Femur (tissue), 1 donor: ENCODE measurements at places on chromosomes 3 and 15.

GRCh38 chr15:35993196-35993595 lies 447.2 kb upstream of the DPH6 start:
- no peak for DNase-seq

- no peak for DNase-seq
These were observed 2.5 kb downstream of the CLCN2 start for GRCh38 chr3:184358921-184359350.

GRCh38 chr3:15291589-15292541 lies 40.5 kb downstream of the SH3BP5 start:
- no peak for DNase-seq

GRCh38 chr3:12312010-12312409 lies 23.1 kb downstream of the PPARG start:
- DNase-seq, result no peak

DNA sequence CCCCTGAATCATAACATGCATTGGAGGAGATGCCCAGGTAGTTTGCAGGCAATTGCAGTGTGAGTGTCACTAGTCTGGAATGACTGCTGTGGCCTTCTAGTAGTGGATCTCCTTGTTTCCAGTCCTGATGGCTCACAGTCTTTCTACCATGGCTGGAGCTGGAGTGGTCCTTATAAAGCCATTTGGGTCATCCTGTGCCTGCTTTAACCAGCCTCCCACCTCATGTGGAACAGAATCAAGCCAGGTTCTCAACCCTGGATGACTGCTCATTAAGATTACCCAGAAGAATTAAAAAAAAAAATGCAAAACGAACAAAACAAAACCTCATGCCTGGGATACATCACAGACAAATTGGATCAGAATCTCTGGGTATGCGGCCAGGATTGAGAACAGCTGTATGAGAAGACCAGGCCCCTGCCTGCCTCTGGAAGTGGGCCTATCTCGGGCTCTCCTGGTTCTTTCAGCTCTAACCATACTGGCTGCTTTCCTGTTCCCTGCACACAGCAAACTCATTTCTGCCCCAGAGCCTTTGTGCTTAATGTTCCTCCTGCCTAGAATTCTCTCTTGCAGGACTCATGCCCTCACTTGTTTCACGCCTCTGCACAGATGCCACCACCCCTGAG lies 96.4 kb downstream of the ITPR1 start:
- DNase-seq, result no peak

DNA sequence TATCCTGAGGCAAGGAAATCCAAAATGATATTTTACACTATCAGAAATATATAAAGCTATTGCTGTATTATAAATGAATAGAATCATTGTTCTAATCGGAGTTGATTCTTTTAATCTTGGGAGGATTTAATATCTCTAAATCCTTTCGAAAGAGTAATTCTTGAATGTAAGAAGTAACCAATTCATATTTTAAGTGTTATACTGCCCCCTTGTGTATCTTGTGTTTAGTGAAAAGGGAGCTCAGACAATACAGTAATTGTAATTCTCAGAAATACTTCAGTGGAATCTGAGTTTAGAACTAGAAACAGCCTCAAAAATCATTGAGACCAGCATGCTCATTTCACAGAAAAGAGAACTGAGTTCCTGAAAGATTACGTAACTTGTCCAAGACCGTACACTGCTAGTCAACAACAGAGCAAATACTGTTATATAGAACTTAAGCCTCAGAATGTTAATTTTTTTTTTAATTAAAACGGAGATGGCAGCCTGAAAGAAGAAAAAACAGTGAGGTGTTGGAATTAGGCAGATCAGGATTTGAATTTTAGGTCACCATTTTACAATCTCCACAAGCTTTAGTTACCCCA lies 42.9 kb downstream of the PLCH1 start:
- DNase-seq, result no peak

- no peak for DNase-seq
These were observed 20.9 kb downstream of the SPPL2A start for GRCh38 chr15:50744601-50745000.

DNA sequence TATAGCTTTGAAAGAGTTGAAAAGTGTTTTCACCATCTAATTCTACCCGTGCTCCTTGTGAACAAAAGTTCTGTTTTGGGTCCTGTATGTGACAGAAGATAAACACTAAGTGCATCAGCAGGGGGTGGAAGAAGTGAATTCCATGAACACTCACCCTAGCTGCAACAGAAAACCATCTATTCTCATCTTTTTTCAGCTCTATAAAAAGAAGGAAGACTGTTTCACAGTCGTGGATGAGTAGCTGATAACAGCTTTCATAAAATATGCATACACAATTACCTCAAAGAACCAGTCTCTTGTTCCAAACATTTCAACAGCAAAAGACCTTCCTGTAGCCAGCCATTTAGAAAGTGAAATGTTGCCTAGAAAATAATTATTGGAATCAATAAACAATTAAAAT lies 281.7 kb upstream of the RASGRP1 start:
- no peak for DNase-seq

DNA sequence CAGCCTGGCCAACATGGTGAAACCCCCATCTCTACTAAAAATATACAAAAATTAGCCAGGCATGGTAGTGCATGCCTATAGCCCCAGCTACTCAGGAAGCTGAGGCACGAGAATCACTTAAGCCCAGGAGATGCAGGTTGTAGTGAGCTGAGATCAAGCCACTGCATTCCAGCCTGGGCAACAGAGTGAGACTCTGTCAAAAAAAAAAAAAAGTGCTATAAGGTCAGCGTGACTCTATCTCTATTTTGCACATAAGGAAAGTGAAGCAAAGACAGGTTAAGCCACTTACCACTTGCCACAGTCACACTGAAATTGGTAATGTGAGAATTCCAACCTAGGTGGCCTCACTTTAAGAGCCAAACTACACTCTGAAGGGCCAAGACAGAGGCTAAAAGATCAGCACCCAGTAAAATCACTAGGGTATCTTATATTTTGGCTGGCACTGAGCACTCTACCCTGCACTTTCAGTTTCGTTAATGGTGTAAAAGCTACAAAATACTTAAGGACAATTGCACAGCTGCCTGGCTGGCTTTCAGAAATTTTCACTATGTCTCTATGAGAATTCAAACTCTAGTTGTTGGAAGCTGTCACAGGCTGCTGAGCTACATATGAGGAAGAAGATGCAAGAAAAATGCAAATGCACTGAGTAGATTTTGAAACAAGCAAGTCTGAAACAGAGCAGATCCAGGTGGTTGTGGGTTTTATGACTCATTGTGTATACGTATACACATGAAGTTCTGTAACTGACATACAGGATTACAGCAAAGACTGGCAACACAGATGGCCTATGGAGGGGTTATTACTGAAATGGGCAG lies 32.7 kb downstream of the TRANK1 start:
- peak; percentile 44 for DNase-seq

DNA sequence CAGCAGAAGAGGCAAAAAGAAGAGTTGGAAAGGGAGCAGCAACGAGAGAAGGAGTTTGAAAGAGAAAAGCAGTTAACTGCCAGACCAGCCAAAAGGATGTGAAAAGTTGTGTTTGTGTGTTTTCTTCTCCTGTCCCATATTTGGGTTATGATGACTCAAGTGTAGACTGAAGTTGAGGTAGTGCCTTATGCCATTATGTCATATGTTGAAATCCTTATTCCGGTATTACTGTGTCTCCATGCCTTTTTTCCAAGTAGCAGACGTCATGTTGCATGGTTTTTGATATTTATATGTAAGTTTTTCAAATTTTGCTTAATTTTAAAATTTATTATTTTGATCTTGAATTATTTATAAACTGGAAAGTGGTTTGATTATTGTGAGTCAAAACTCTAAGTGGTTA lies 19.2 kb downstream of the BLOC1S6 start:
- no peak for DNase-seq

DNA sequence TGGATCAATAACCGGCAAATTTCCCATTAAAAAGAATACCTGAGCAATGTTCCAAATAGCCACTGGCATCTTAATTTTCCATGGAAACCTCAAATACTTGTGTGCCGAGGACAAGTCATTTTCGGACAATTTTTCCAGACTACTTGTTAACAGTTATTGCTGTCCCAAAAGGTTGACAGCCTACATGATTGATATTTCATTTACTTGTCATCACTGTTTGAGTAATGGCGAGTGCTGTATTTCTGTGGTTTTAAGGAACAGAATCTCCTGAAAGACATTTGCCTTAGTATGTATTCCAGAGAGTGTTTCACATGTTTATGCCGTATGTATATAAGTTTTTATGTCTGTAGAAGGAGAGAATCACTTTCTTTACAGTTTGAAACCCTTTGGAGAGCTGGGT lies 36.7 kb downstream of the MAP2K5 start:
- no peak for DNase-seq

DNA sequence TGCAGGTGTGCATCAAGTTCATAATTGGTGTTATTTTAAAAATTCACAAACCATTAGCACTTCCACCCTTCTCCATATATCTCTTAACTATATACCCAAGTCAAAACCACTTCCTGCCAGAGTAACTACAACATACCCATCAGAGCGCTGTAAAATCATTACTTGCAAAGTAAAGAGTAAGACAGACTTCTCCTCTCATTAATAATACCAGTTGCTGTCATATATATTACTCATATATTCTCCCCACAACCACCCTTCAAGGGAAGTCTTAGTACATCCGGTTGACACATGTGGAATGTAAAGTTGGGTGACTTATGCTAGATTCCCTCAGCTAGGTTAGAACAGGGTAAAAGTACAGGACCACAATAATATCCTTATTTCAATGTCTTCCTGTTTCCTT lies 5.6 kb downstream of the TERC start:
- no peak for DNase-seq

GRCh38 chr3:184177331-184177731 lies 2.7 kb downstream of the AP2M1 start:
- no peak for DNase-seq

DNA sequence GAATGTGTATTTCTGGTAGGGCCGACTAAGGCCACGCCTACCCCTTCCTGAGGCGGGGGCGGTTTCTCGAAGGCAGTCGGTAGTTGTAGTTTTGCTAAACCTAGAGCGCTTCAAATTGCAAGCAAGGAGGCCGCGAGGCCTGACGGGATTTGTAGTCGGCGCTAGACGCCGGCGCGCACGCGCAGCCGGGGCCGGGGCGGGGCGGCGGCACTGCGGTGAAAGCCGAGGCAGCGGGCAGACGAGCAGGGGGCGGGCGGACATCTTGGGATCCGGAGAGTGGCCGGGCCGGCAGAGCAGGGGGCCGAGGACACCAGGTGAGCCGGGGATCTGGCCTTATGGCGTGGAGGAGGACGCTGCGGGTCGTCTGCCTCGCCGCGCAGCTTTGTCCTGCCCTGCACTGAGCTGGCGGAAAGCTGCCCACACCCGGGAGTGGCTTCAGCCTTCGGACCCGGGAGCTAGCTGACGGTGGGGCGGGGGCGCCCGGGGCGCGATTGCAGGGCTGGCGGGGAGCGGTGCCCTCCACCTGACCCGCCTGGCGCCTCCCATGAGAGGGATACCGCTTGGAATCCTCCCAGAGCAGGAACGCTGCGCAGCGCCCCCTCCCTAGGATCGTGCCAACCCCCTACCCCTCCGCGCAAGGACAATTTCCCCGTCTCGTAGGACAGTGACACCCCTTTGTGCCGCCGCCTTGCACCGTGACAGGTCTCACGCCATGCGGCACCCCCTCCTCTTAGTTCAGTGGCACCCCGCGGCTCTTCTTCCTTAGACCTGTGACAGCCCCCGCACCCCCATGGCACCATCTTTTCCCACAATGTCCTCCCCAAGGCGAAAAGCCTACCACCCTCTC lies at the start of gene AP2M1:
AP2M1 (plus strand) TSS at position 210 of the 847 bp plus-strand sequence. CDS start 2,139 bp downstream, outside the sequence.
- peak; percentile 99 for DNase-seq

- DNase-seq, result no peak
These were observed 18.6 kb downstream of the CFAP92 start for GRCh38 chr3:128975276-128975675.

- DNase-seq, result peak; percentile 74
These were observed at the start of gene DNAJA4 for GRCh38 chr15:78264304-78265136. Gene DNAJA4 (plus strand): TSS chr15:78264562. CDS start chr15:78264764, 202 bp downstream.

DNA sequence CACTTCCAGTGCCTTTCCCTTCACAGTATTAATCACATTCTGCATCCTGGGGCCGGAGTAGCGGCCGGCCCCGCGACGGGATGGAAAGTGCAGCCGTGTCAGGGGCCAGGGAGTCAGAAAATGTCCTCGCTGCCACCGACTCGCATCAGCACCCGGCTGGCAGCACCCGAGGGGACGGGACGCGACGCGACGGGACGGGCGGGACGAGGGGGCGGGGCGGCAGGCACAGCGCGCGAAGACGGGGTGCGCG lies 353 bp downstream of the ATG3 start:
- DNase-seq, result no peak

GRCh38 chr3:23341147-23341838 lies 138.2 kb downstream of the UBE2E2 start:
- DNase-seq, result no peak

GRCh38 chr3:14288177-14288788 lies 109.7 kb downstream of the LSM3 start:
- DNase-seq, result no peak

- DNase-seq, result no peak
These were observed 1031.8 kb upstream of the NR2F2 start for GRCh38 chr15:95298729-95299128.

- DNase-seq, result no peak
These were observed 60.9 kb upstream of the PYGO1 start for GRCh38 chr15:55649058-55649423.

DNA sequence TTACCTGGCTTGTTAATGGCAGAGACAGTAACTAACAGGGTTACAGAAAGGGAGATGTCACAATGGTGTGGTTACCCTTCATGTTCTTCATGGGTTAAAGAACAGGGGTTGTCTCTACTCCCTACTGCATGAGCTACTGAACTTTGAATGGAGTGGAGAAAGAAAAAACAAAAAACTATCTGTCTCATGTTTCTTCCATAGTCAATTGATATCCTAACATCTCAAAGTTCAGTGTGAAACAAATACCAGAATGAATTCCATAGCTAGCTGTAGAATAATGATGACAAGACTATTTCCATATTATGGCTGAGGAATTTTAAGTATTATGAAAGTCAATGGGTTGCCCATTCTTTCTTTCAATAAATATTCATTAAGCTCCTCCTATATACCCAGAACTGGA lies 161.3 kb upstream of the LPP start:
- DNase-seq, result no peak

DNA sequence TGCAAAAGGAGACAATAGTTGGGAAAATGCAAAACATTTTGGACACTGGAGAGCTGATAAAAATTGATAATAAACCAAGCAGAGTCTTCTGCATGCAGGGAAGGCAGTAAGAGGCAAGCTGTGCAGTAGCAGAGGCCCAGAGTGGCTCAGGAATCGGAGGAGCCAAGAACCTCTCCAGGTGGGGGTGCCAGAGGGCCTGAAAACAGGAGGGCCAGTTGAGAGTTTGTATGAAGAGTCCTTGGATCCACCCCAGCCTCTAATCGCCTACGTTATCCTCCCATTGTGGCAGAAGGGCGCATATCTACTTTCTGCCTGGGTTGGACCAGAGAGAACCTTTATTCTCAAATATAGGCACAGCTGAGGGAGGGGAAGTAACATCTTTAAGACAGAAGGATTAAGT lies 48.9 kb upstream of the RBP1 start:
- DNase-seq, result no peak

DNA sequence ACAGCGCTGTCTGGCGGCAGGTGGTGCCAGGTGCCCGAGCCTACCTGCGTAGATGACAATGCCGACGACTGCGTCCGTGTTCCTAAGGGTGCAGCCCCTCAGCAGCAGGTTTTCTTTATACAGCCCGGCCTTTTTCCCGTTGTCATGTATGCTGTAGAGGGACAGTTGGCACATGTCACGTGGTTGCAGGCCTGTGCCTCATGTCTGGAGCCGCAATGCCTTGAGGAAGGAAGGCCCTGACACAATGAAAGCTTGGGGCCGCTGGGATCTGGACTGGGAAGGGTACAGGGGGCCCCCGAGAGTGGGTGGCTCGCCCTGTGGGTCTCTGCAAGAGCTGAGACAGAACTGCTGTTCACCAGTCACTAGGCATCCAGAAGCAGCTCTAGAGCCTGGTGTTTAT lies 136.0 kb downstream of the ATP10A start:
- DNase-seq, result no peak
